Stimulated activated CD4-positive, alpha-beta T cell treated with anti-CD3 and anti-CD28 coated beads, TNF-alpha, amount 100 ng/mL, for 4 hours (primary cell): ENCODE measurements at places on chromosomes 5 and 9.
A peak's percentile ranks its signal among the peaks of the same experiment; 100 is the strongest.

DNA sequence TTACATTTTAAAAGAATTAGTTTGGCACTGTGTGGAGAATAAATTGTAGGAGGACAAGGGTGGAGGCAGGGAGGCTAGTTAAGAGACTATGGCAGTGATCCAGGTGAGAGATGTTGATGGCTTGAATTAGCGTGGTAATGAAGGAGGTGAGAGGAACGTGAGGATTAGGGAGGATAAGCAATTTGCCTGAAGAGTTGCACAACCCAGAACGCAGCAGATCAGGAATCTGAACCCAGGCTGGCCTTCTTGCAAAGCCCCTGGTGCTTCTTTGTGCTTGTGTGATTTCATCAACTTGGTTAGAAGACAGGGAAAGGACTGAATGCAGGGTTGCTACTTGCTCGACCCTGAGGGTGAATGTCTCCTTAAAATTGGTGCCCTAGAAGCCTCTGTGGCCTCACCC, 6.9 kb upstream of the SCAMP1 start:
- DNase-seq: no peak

GRCh38 chr5:154756868-154757813, 2.0 kb downstream of the LARP1 start:
- peak; percentile 25 for DNase-seq

- no peak for DNase-seq
These were observed 98.1 kb downstream of the APBA1 start for GRCh38 chr9:69574057-69574456.

DNA sequence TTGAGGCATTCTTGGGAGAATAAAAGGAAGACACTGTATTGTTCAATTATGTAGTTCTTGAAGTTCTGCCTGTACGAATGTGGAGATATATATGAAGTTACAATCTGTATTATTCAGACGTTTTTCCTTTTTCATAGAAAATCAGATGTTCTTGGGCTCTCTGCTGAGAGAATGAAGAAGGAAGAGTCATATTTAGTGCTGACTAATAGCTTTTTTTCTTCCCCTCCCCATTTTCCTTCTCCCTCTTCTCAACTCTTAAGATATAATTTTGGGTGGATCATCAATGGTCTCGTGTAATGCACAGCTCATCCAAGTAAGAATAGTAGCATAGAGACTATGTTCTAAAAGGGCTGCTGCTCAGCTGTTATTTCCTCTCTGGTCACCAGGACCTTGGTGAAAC, 23.0 kb upstream of the FBXL7 start:
- no peak for DNase-seq

DNA sequence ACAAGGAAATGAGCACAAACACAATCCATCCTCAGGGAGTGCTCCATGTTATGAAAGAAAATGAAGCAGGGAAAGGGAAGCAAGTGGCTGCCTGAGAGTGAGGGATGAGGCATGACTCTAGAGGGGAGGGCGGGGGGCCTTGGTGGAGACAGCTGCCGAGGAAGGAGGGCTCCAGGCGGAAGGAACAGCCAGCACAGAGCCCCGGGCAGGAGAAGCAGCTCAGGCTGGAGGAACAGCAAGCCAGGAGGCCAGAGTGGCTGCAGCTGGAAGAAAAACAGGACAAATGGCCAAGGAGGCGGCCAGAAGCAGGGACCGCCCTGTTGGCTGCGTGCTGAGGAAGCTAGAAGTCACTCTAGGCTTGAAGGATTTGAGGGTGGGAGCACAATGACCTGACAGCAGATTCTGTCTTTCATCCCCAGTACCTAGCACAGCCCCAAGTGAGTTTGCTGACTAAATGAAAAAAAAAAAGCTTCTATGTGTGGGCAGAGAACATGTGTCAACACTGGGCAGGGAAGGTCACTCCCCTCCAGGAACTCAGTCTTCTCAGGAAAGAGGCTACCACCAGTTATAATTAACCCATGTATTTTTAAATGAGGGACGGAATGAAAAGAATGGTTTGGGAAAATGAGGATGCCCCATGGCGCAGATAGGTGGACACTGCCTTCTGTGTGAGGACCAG, 142.8 kb downstream of the DCP2 start:
- DNase-seq: no peak

- no peak for DNase-seq
These were observed 30.7 kb downstream of the HRH2 start for GRCh38 chr5:175688352-175689146.

GRCh38 chr5:143338658-143339366, 64.7 kb downstream of the NR3C1 start:
- DNase-seq: no peak

- no peak for DNase-seq
These were observed 661.0 kb upstream of the C9orf72 start for GRCh38 chr9:28234133-28234893.

DNA sequence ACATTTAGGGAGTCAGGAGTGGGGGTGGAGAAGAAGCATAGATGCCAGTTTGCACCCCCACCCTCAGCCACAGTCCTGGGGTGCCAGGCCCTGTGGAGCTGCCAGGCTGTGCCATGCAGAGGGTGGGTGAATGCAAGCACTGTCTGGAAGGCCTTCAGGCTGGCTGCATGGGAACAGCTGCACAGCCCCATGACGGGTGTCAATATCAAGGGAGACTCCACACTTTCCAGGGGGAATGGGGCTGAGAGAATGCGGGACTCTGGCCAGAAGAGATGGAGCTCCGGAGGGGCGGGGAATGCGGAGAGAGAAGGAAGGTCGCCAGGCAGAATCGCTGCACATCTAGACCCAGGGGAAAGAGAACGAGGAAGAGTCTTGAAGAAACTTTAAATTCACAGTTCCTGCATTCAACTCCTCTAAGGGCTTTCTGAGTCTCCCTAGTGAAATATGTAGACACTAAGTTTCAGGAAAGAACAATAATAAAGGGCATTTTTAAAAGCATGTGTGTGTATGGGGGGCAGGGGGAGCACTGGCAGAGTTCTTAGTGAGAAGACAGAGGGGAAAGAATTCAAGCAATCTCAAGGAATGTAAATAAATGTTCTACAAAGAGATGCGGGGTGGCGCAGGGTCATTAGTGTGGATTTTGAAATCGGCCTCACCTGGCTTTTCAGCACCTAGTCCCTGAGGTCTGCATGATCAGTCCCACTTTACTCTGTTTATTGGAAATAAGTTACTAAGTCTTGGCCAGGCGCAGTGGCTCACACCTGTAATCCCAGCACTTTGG, 59.1 kb downstream of the BOD1 start:
- DNase-seq: no peak

- no peak for DNase-seq
These were observed 79.6 kb downstream of the TLR4 start for GRCh38 chr9:117783828-117784227.

- no peak for DNase-seq
These were observed 4.0 kb downstream of the FAM169A start for GRCh38 chr5:74862221-74862620.

DNA sequence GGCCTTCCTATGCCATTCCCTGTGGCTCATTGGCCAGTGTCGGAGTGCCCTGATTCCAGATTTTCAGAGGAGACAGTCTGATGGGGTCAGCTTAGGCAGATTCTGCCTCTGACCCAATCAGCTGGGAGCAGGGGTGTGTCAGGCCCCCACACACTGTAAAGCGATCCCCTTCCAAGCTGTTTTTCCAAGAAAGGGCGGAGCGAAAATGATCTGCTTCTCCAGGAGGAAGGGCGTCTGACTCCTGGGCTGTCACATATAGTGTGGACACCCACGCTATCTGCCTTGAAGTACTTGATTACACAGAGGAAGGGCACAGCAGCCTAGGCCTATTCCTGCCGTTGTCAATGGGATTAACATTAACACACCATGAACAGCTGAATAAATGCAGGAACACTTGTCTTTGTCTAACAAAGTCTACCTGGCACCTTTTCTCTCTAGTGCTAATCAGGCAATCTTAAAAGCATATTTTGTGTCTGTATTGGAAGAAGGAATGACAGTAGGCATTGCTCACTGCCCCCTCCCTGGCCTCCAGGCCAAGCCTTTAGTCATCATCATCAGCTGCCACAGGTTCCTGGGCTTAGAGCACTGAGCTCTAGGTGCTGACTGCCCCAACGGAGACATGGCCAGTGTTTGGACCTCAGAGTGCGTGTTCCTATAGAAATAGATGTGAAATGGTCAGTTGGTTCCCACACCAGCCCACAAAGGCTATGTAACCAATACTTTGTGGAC, 218.7 kb downstream of the MELK start:
- DNase-seq: no peak

DNA sequence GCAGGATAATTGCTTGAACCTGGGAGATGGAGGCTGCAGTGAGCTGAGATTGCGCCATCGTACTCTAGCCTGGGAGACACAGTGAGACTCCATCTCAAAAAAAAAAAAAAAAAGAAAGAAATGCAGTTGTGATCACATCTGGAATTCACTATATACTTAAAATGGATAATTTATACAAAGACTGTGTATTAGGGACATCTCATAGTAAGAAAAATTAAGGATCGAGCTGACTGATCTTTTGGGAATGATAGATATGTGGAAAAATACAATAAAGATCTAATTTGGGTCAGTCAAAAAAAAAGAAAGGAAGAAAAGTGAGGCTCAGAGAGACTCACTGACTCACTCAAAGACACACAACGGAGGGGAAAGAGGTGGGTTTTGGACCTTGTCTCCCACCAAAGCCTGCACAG, 73.2 kb upstream of the STXBP1 start:
- DNase-seq: no peak

- no peak for DNase-seq
These were observed 50.7 kb downstream of the NACC2 start for GRCh38 chr9:136044207-136044970.

- DNase-seq: no peak
These were observed 217.7 kb downstream of the PJA2 start for GRCh38 chr5:109192027-109192426.

GRCh38 chr9:89309166-89309565, 1.8 kb upstream of the CKS2 start:
- no peak for DNase-seq

DNA sequence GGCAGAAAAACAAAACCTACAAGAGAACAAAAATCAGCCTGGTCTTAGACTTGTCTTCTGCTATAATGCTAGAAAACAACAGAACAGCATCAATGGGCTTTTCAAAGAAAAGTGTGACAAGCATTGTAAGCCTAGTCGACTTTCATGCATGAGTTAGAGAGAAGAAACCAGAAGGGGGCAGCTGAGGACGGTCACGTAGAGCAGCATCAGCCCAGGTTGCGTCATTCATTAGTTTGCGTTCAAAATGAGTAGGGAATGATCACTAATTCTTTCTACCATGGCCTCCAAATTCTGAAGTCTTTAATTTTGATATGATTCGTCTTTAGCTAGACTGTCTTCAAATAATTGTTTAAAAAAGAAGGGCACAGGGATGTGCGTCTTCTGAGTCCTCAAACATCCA, 4.7 kb upstream of the ISCA1 start:
- DNase-seq: no peak

GRCh38 chr9:113922160-113922559, 46.1 kb downstream of the ZNF618 start:
- DNase-seq: no peak

GRCh38 chr5:6632324-6632887, 438 bp downstream of the NSUN2 start:
- no peak for DNase-seq

DNA sequence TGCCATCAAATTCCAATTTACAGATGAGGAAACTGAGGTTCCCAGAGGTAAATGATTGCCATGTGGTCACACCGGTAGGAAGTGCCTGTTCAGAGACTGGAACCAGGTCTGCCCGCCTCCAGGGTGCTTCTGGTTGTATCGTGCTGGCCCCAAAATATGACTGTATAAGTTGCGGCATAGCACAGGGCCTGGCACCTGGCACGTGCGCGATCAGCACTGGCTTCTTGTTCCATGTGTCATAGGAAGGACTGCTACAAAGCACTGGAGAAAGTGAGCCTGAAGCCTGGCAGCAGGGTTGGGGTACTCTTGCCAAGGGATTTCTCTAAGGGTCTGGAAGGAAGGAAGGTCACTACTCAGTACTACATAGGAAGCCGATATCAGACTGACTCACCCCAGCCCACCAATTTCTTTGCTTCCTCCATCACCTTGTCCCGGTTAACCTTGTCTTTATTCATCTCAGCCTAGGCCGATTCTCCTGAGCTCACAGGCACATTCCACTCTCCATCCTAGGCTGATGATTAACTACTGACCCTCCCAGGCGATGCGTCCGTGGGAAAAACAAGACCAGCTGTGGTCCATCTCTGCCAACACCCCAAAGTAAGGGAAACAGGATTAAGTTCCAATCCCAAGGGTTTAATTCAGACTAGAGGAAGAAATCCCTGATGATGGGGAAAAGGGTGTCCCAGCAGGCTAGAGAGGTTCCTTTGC, 1.8 kb downstream of the HRH2 start:
- DNase-seq: no peak
